ENCODE measurements at places on chromosomes 7 and 10. TPM values are rescaled to one million over a fixed set of nuclear protein-coding genes. Genes with fewer than 3 reads are reported as not detected.

- peaks cover 17% of the 10 kb centered on the region for H3K27me3 ChIP-seq
- H3K36me3 ChIP-seq, result no peaks in the 10 kb centered on the region
- no peak overlapping the region for H3K4me3 ChIP-seq
- H3K4me1 ChIP-seq, result peaks cover 7% of the 10 kb centered on the region
- DNase-seq, result no peak
- H3K27ac ChIP-seq, result no peak overlapping the region
Observed at GRCh38 chr7:47383696-47384445, 198.0 kb downstream of the TNS3 start.

The FAM241B gene
- total RNA-seq, result 9.9 TPM

DNA sequence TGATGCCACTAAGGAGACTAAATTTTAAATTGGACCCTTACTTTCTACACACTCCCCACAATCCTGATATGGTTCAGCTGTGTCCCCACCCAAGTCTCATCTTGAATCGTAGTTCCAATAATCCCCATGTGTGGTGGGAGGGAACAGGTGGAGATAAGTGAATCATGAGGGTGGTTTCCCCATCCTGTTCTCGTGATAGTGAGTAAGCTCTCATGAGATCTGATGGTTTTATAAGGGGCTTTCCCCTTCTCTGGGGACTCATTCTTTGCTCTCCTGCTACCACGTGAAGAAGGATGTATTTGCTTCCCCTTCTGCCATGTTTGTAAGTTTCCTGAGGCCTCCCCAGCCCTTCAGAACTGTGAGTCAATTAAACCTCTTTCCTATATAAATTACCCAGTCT, 18.4 kb upstream of the BET1 start:
- H3K4me3 ChIP-seq, result no peak overlapping the region
- peaks cover 3% of the 10 kb centered on the region for H3K4me1 ChIP-seq
- peaks cover 28% of the 10 kb centered on the region for H3K27me3 ChIP-seq
- H3K36me3 ChIP-seq, result no peaks in the 10 kb centered on the region

The RINT1 gene
- total RNA-seq, result 29.7 TPM

GRCh38 chr10:124194199-124194824, 100.9 kb upstream of the CHST15 start:
- no peaks in the 10 kb centered on the region for H3K36me3 ChIP-seq
- H3K27ac ChIP-seq, result no peak overlapping the region
- peaks cover 18% of the 10 kb centered on the region for H3K27me3 ChIP-seq

DNA sequence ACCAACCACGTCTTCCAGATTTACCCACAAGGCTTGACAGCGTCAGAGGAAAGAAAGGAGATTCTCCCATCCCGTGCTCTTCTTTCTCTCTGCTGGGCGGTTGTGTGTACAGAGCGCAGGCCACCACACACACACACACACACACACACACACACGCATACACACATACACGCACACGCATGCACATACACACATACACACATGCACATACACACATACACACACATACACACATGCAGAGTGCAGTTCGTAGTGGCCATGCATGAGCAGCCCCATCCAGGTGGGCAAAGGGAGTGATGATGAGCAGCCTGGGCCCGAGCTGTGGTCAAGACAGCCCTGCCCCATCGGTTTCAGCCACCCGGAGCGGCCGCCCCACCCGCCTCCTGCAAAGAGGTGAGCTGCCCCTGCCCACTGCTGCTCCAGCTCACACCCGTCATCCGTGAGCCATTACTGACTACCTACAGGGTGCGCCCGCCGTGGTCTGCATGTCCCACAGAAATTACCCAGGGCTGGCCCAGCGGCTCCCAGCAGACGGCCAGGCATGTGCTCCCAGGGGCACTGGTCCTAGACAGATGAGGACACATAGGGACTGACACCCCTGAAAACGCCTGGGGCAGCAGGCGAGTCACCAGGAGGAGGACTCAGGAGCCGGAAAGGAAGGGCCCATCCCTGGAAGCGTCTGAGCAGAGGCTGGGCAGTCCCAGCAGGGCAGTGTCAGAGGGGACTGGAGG, 69.6 kb downstream of the ASB13 start:
- peaks cover 9% of the 10 kb centered on the region for H3K4me1 ChIP-seq
- no peaks in the 10 kb centered on the region for H3K36me3 ChIP-seq
- H3K27me3 ChIP-seq, result no peaks in the 10 kb centered on the region
- DNase-seq, result no peak
- H3K27ac ChIP-seq, result no peak overlapping the region

The HMX2 gene
- 0.12 TPM for total RNA-seq

GRCh38 chr7:1848911-1849311, 178.8 kb downstream of the ELFN1 start:
- H3K36me3 ChIP-seq, result no peaks in the 10 kb centered on the region
- peaks cover 1% of the 10 kb centered on the region for H3K4me1 ChIP-seq
- H3K4me3 ChIP-seq, result no peak overlapping the region
- H3K27ac ChIP-seq, result no peak overlapping the region
- DNase-seq, result no peak
- no peaks in the 10 kb centered on the region for H3K27me3 ChIP-seq

DNA sequence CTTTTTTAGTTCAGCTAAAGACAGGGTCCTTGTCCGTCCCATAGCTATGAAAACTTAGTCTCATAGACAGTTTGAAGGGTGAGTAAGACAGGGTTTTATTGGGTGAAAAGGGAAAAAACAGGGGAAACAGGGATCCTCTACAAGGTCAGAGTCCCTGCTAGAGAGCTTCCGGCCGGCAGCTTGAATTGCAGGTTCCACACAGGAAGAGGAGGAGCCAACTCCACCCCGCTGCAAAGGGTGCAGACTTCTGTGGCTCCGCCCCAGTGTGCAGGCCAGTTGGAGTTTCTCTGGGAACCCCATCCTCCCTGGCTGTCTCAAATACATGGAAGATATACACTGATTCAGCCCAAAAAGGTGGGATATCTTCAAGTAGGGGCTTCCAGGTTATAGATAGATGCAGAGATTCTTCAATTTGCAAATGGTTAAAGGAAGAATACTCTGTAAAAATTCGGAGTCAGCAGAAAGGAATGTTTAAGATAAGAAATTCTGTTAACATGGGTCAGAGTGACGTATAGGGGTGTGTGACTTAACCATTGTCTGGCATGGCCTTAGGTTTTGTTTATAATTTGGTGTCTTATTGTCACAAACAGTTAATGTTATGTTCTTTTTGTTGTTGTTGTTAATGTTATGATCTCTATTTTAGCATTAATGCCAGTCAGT, 34.6 kb upstream of the HECW1 start:
- no peak overlapping the region for H3K27ac ChIP-seq
- H3K4me1 ChIP-seq, result peaks cover 7% of the 10 kb centered on the region
- DNase-seq, result peak; percentile 3
- no peaks in the 10 kb centered on the region for H3K36me3 ChIP-seq
- peaks cover 32% of the 10 kb centered on the region for H3K27me3 ChIP-seq
- no peak overlapping the region for H3K4me3 ChIP-seq

The TCAF2 gene
- 31.7 TPM for total RNA-seq

The SLC25A28 gene
- 54.9 TPM for total RNA-seq

DNA sequence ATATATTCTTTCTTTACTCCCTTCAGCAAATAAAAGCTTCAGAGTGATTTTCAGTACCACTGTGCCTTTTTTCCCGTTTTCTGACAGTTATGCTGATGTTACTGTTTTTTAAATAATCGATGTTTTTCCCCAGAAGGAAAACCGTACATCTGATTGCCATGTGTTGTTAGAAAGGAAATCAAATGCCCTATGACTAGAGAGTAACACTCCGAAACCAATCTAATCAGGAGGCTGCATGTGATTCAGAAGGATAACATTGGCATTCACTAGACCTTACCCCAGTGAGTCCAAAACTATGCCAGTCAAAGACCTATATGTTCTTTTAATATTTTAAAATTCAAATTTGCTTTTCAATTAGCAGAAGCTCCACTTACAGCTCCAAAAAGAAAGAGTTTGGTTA, 116.3 kb downstream of the TMEM26 start:
- H3K4me3 ChIP-seq, result no peak overlapping the region
- H3K4me1 ChIP-seq, result no peaks in the 10 kb centered on the region
- no peaks in the 10 kb centered on the region for H3K36me3 ChIP-seq

- no peaks in the 10 kb centered on the region for H3K27me3 ChIP-seq
- no peaks in the 10 kb centered on the region for H3K36me3 ChIP-seq
- H3K27ac ChIP-seq, result no peak overlapping the region
- H3K4me1 ChIP-seq, result peaks cover 2% of the 10 kb centered on the region
- DNase-seq, result no peak
Observed at GRCh38 chr7:40799493-40800403, 664.9 kb downstream of the SUGCT start.

- DNase-seq, result peak; percentile 32
- H3K27ac ChIP-seq, result peak overlapping the region; percentile 91
- H3K27me3 ChIP-seq, result no peaks in the 10 kb centered on the region
- peaks cover 26% of the 10 kb centered on the region for H3K36me3 ChIP-seq
- peak overlapping the region; percentile 97 for H3K4me3 ChIP-seq
Observed at GRCh38 chr7:2242541-2243429, 759 bp downstream of the NUDT1 start.

The NPC1L1 gene
- not detected for total RNA-seq

GRCh38 chr10:5293691-5294550, 70.8 kb upstream of the UCN3 start:
- peak; percentile 73 for DNase-seq
- peaks cover 64% of the 10 kb centered on the region for H3K4me1 ChIP-seq
- H3K4me3 ChIP-seq, result peak overlapping the region; percentile 82
- H3K27me3 ChIP-seq, result no peaks in the 10 kb centered on the region

- H3K36me3 ChIP-seq, result no peaks in the 10 kb centered on the region
- DNase-seq, result no peak
- H3K27me3 ChIP-seq, result peaks cover 6% of the 10 kb centered on the region
- H3K4me1 ChIP-seq, result no peaks in the 10 kb centered on the region
- no peak overlapping the region for H3K4me3 ChIP-seq
Observed at GRCh38 chr10:45075216-45075615, 74.5 kb downstream of the ZNF22 start.

DNA sequence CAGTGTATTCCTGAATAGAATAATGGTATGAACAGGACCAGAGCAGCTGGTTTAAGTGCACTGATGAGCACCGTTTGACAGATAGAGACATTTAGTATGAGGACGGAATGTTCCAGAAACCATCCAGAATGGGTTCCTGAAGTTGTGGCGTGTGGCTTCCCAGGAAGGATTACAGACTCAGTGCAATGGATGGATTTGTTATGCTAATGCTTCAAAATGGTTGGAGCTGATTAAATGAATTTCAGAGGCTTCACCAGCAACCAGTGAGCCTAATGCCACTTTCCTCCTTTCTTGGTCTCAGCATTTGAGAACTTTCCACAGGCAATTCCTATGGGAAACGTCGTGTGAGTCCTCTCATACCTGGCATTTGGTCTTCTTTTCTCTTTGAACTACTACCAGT, 9.9 kb downstream of the GATA3 start:
- DNase-seq, result no peak
- H3K36me3 ChIP-seq, result peaks cover 63% of the 10 kb centered on the region
- no peak overlapping the region for H3K27ac ChIP-seq
- peaks cover 78% of the 10 kb centered on the region for H3K4me1 ChIP-seq
- peaks cover 4% of the 10 kb centered on the region for H3K27me3 ChIP-seq

DNA sequence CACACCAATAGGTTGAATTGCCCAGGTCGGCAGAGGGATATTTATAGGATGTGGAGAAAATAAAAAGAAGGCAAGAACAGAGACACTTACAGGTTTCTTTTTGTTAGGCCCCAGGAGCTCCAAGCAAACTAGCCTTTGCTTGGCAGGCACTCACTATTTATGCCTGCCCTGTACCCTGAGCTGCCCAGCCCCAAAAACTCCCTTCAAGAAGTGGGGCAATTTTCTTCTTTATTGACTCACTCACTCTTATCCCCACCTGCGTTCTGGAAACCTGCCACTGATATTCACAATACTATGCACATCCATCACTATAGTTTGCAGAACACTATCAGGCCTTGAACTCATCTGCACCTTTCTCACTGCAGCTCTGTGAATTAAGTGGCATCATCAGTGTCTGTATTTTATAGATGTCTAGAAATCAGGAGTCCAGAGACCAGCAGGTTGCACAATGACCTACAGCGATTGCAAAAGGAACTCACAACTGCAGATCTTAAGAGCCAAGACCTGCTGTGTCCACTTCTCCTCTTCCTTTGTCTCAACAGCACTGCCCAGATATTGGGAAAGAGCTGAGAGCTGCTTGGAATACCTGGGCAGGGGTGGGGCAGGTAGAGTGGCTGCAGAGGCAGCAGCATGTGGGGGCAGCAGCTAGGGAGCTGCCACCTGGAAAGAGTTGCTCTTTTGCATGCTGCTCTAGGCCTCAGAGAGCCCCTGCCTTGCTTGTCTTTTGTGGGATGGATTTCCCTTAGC, at the start of gene SFTPD:
Gene SFTPD, minus strand, starts transcription at position 130 of the 747 bp plus-strand sequence. CDS start 2,446 bp downstream, outside the sequence.
- H3K4me1 ChIP-seq, result no peaks in the 10 kb centered on the region
- H3K27me3 ChIP-seq, result peaks cover 13% of the 10 kb centered on the region
- no peak within 1 kb of the TSS for H3K4me3 ChIP-seq
- H3K27ac ChIP-seq, result no peak within 1 kb of the TSS
- H3K36me3 ChIP-seq, result peaks cover 3% of the 10 kb centered on the region
- DNase-seq, result no peak

- DNase-seq, result no peak
- peaks cover 33% of the 10 kb centered on the region for H3K4me1 ChIP-seq
- H3K27me3 ChIP-seq, result no peaks in the 10 kb centered on the region
- peaks cover 7% of the 10 kb centered on the region for H3K36me3 ChIP-seq
Observed at GRCh38 chr10:44995914-44996669, 4.6 kb upstream of the ZNF22 start.

GRCh38 chr7:133077394-133077793, 4.5 kb downstream of the CHCHD3 start:
- no peak overlapping the region for H3K27ac ChIP-seq
- H3K36me3 ChIP-seq, result peaks cover 33% of the 10 kb centered on the region
- H3K4me3 ChIP-seq, result no peak overlapping the region
- H3K27me3 ChIP-seq, result no peaks in the 10 kb centered on the region

GRCh38 chr10:46225597-46225996, 61.2 kb upstream of the ANTXRL start:
- no peak for DNase-seq
- peaks cover 8% of the 10 kb centered on the region for H3K4me1 ChIP-seq
- no peak overlapping the region for H3K4me3 ChIP-seq
- H3K36me3 ChIP-seq, result peaks cover 12% of the 10 kb centered on the region
- no peak overlapping the region for H3K27ac ChIP-seq
- no peaks in the 10 kb centered on the region for H3K27me3 ChIP-seq

The PHYHIPL gene
- not detected for total RNA-seq

DNA sequence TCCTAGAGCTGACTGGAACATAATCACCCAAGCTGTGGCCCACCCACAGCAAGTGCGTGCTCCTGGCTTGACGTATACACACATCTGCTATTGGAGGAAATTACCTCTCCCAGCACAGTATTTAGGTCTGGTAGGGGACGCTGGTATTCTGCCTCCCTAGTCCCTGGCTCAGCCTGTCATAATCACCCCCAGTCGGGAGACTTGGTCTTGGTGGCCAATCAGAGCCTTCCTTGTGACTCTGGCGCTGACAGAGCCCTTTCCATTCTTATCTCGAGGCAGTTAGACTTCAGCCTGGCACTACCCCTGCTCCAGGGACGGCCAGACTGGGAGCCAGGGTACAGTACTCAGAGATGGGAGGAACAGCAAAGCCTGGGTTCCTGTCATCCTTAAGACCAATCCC, 14.3 kb upstream of the PRKAG2 start:
- H3K4me1 ChIP-seq, result no peaks in the 10 kb centered on the region
- no peak for DNase-seq
- no peak overlapping the region for H3K4me3 ChIP-seq
- no peaks in the 10 kb centered on the region for H3K36me3 ChIP-seq

All from activated naive CD8-positive, alpha-beta T cell treated with anti-CD3 and anti-CD28 coated beads for 36 hours (primary cell).